ENCODE measurements at places on chromosomes 3 and 15.

GRCh38 chr15:38563723-38564519 lies 693 bp downstream of the RASGRP1 start:
- peaks cover 16% of the 10 kb centered on the region for H3K27me3 ChIP-seq
- H3K4me1 ChIP-seq = peaks cover 80% of the 10 kb centered on the region
- peak overlapping the region; percentile 97 for H3K4me3 ChIP-seq
- H3K27ac ChIP-seq = peak overlapping the region; percentile 85
- peaks cover 14% of the 10 kb centered on the region for H3K36me3 ChIP-seq

- H3K4me3 ChIP-seq = no peak overlapping the region
- peaks cover 2% of the 10 kb centered on the region for H3K27me3 ChIP-seq
- peaks cover 66% of the 10 kb centered on the region for H3K4me1 ChIP-seq
- H3K27ac ChIP-seq = no peak overlapping the region
Measured at GRCh38 chr3:45610119-45610518, 15.6 kb downstream of the LIMD1 start.

- peaks cover 20% of the 10 kb centered on the region for H3K4me1 ChIP-seq
- H3K4me3 ChIP-seq = no peak overlapping the region
- H3K27me3 ChIP-seq = peaks cover 2% of the 10 kb centered on the region
- no peaks in the 10 kb centered on the region for H3K36me3 ChIP-seq
- H3K27ac ChIP-seq = no peak overlapping the region
- DNase-seq = no peak
Measured at GRCh38 chr3:56823421-56823926, 21.7 kb upstream of the ARHGEF3 start.

GRCh38 chr3:142888481-142889211 lies at the start of gene PCOLCE2:
TSS of gene PCOLCE2 (minus strand) at chr3:142889083. CDS start at chr3:142888896, 187 bp downstream.
- no peak within 1 kb of the TSS for H3K27ac ChIP-seq
- H3K4me1 ChIP-seq = peaks cover 13% of the 10 kb centered on the region
- peak within 1 kb of the TSS; percentile 59 for H3K4me3 ChIP-seq
- H3K27me3 ChIP-seq = peaks cover 4% of the 10 kb centered on the region
- H3K36me3 ChIP-seq = no peaks in the 10 kb centered on the region

- no peaks in the 10 kb centered on the region for H3K27me3 ChIP-seq
- no peak for DNase-seq
- H3K4me1 ChIP-seq = no peaks in the 10 kb centered on the region
- no peak overlapping the region for H3K27ac ChIP-seq
- H3K36me3 ChIP-seq = no peaks in the 10 kb centered on the region
Measured at GRCh38 chr3:193452338-193452737, 73.8 kb upstream of the ATP13A5 start.

- H3K4me3 ChIP-seq = no peak overlapping the region
- no peak for DNase-seq
- no peak overlapping the region for H3K27ac ChIP-seq
- no peaks in the 10 kb centered on the region for H3K27me3 ChIP-seq
- no peaks in the 10 kb centered on the region for H3K4me1 ChIP-seq
- no peaks in the 10 kb centered on the region for H3K36me3 ChIP-seq
Measured at GRCh38 chr3:28698706-28699105, 350.1 kb upstream of the AZI2 start.

DNA sequence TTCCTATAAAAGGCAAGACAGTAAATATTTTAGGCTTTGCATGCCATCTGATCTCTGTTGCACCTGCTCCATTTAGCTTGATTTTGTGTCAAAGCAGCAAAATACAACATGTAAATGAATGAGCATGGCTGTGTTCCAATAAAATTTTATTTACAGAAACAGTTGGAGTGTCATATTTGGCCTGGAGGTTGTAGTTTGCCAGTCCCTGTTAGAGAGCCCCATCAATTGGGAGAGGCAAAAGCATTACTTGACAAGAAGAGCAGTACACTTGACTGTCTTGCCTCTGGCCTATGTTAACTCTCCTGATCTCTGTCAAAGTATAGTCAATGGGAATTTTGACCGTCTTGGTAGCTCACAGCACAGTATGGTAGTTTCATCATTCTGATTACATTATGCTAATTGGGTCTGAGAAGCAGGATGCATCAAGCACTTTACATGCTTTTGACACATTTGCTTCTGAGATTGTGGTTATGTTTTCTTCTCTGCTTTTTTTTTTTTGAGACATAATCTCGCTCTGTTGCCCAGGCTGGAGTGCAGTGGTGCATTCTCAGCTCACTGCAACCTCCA lies 35.4 kb downstream of the SLC28A2 start:
- peaks cover 5% of the 10 kb centered on the region for H3K27me3 ChIP-seq
- peaks cover 4% of the 10 kb centered on the region for H3K36me3 ChIP-seq
- H3K4me1 ChIP-seq = no peaks in the 10 kb centered on the region

Data from immature natural killer cell (primary cell).